ENCODE measurements at places on chromosomes 2 and 18.

GRCh38 chr2:2389215-2389614, 58.1 kb upstream of the MYT1L start:
- DNase-seq: no peak

DNA sequence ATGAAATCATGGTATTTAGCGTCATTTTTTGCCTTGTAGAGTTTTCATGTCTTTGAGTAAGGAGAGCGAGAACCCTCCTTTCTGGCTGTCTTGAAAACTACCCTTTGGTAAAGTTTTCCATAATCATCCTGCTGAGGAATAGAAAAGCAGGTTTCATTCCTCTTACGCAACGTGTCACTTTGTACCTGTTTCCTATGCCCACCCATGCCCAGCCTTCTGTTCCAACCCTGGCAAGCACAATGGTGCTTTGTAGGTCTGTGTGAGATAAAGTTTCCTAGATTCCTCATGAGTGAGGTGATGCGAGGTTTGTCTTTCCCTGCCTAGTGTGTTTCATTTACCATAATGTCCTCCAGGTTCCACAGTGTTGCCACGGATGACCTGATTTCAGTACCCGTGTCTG, 29.3 kb downstream of the CCDC74A start:
- DNase-seq: no peak

GRCh38 chr2:100789361-100789760, 30.6 kb upstream of the NPAS2 start:
- no peak for DNase-seq

GRCh38 chr18:43596105-43596712, 318.9 kb upstream of the SYT4 start:
- DNase-seq: peak; percentile 43

DNA sequence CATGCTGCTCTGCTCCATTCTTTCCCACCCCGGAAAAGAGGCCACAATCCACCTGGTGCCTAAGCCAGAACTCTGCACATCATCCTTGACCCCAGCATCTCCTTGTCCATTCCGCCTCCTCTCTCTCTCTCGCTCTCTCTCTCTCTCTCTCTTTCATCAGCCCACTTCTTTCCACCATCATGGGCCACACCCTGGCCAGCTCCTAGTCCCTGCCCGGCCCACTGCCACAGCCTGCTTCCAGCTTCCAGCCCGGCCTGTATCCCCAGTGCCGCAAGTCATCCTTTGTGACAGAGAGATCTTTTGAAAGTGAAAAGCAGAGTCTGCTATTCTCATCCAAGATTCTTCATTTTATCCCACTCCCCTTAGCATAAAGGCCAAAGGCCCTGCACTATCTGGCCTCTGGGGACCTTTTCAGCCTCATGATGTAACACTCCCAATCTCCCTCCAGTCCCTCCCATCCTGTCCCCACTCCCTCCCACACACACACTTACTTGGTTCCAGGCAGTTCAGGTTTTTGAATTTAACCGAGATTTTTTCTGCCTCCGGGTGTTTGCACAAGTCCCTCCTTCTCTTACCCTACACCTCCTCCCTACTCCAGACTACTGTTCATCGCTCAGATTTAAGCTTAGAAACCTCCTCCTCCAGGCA, 214.0 kb downstream of the EN1 start:
- DNase-seq: no peak

DNA sequence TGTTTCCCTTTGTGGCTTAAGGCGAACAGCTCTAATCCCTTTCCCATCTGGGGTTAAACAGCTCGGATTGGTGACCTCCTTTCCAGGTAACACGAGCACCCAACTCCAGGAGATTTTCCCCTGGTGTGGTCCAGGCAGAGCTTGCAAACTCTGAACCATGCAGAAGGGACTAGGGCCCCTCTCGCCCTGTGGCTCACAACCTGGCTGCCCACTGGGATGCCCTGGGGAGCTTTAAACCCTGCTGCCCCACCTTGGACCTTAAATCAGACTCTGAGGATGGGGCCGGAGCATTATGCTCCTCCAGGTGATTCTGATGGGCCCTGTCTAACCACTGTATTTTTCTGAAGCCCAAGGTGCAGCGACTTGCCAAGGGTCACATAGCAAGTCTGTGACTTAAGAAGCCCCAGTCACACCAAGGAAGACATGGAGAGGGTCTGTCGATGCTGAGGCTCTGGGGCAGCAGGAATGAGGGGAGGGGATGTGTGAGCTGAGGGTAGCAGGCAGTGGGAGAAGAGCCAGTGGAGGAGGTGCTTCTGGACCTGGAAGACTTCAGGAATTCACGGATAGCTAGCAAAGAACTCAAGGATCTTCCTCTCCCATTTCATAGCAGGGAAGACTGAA, 5.9 kb downstream of the ARID5A start:
- DNase-seq: no peak

- no peak for DNase-seq
These were observed 5.3 kb upstream of the IL36G start for GRCh38 chr2:112972423-112973086.

DNA sequence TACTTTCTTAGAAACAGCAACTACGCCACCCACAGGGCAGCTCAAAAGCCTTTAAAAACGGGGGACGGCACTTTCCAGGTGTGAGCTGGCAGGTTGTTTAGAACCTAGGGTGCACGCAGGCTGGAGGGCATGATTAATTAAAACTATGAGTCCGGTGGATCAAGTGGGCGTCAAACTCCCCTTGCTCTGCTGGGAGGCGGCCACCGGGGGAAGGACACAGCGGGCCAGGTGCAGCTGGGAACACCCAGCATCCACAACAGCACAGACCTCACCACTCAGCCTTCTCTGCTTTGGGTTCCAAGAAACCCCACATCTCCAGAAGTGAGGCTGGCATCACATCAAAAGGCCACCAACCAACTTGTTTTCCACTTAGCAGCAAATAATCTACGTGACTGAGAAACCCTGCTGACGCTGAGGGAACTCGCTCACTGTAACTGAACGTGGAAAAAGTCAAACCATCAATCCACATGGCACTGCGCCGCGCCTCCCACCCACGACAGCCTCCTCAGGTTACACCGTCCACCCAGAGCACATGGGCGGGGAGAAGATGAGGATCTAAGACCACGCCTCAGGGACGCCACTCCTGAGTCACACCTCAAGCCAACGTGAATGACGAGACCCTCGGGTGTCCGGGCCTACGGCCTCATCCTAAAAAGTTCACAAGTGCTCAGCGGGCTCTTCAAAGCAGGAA, 118.2 kb downstream of the ZNF516 start:
- DNase-seq: no peak

GRCh38 chr2:6921321-6921922, 4.2 kb downstream of the RNF144A start:
- DNase-seq: no peak

DNA sequence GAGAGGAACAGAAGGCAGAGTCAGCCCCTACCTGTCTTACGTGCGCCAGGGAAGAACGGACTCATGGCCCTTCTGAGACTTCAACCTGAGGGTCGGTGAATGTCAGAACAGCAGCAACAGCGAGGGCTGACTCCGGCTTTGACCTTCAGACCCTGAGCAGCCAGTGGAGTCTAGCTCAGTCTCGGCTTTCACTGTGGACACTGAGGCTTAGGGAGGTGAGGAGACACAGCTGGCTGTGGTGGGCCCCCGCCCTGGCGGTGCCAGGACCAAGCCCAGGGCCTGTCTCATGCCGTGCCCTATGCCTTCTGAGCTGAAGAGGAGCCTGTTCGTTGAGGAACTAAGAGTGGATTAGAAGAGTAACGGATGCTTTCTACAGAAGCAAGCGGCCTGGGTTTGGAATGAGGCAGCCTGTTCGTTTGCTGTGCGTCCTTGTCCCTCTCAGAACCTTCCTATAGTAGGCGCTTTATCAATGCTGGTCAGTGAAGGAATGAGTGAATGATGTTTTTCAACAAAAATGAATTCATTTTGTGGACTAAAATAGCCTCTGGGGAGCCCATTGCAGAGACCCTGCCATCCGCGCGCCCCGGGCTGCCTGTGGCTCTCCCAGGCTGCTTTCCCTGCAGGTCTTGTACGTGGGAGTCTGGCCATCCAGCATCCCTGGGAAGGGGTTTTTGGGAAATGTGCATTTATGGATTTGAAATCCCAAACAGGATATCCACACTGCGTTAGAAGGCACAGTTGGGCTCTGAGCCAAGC, 38.9 kb downstream of the ASB1 start:
- DNase-seq: no peak

GRCh38 chr2:192122141-192122540, 72.6 kb downstream of the TMEFF2 start:
- DNase-seq: peak; percentile 7

DNA sequence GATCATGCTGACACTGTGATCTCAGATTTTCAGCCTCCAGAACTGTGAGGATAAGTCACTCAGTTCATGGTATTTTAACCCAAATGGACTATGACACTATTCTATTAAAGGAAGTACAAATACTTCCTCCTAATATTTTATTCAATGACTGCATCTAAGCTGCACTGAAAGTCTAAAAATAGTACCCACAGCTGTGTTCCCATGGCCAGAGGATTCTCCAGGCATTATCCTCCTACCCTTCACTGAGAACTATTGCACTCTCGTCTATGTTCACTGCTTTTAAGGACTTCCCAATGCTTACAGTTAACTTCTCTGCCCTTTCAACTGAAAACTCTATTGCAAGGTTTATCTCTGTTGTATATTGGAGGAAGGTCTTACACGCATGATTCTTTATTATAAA, 15.2 kb downstream of the LRATD1 start:
- DNase-seq: no peak

DNA sequence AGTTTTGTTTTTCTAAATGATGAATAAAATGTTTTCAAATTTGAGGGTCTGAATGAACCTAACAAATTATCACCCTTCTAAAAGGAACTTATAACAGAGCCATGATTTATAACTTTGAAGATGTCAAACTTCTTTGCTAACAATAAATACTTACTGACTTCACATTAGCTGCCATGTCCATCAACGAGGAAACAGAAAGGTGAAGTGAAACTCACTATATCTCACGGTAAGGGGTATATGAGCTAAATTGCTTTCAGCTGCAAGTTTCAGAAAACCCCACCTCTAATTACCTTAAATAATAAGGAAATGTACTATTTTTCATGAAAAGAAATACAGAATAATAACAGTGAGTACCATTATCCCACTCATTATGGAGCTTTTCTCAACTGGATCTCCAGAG, 350.8 kb upstream of the NT5C1B start:
- DNase-seq: no peak

- DNase-seq: no peak
These were observed 226.3 kb downstream of the NBAS start for GRCh38 chr2:15334644-15335326.

GRCh38 chr18:43882358-43883055, 605.2 kb upstream of the SYT4 start:
- DNase-seq: no peak

DNA sequence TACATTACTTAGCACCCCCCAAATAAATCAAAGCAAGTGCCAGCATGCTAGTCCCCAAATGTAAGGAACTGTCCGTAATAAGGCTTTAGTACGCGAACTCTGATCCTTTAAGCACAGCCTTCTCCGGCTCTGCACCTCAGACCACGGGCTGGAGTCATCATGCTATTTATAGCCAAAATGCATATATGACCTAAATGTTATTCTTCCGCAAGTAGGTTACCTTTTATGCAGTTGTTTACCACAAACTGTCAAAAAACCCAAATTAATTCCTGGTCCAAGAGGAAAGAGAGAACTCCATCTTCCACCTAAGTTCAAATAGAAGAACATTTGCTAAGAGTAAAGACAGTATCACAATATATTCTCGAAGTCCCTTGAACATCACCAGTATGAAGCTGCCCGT, 42.7 kb downstream of the ZNF516 start:
- no peak for DNase-seq
